ENCODE measurements at places on chromosomes 1 and 21.

GRCh38 chr1:168499688-168500049 lies 44.1 kb downstream of the XCL2 start:
- DNase-seq = no peak

- DNase-seq = no peak
Measured at GRCh38 chr1:191452586-191452985, 705.7 kb upstream of the RGS18 start.

DNA sequence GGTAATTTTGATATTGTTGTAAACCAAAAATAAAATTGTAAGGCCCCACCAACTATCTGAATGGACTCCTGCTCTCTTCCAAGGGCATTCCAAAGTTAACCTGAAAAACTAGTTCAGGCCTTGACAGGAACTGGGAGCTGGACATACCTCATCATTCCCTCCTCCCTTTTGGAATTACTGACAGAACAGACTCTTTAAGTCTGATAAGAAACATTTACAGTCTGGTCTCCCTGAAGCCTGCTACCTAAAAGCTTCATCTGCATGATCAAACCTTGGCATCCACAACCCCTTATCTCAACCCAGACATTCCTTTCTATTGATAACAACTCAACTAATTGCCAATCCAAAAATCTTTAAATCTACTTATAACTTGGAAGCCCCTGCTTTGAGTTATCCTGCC lies 123.8 kb downstream of the TLR5 start:
- no peak for DNase-seq

DNA sequence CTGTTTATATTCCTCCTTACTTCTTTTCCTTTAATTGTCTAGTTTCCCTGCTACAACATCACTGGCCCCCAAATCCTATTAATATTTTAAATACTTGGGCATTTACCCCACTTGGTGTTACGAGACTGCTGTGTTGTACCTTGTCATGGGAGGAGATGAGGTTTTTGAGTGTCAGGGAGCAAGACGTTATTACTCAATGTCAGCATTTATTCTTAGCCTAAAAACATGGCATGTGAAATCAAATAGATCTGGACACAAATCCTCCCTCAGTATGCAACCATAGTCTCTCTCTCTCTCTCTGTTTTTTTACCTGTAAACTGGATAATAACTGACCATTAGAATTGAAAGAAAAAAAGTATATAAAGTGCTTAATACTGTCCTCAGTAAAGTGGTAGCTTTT lies 4.6 kb downstream of the LRRC8B start:
- no peak for DNase-seq

DNA sequence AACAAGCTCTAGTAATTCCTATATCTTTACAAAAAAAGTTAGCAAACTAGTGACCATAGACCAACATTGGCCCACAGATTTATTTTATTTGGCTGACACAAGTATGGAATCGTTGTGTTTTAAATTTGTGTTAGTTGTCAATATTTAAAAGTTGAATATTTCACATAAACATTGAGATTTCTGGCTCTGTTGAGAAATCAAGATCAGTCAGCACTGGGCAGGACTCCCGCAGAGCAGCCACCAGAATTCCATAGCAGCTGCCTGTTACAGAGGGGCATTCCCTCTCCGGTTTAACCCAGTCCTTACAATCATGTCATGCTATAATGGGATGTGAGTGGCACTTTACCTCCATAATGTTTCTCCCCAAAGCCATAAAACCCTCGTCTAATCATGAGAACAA lies 79.2 kb upstream of the NRIP1 start:
- DNase-seq = no peak
